Foreskin melanocyte (primary cell): ENCODE measurements at places on chromosomes 5 and 9.

DNA sequence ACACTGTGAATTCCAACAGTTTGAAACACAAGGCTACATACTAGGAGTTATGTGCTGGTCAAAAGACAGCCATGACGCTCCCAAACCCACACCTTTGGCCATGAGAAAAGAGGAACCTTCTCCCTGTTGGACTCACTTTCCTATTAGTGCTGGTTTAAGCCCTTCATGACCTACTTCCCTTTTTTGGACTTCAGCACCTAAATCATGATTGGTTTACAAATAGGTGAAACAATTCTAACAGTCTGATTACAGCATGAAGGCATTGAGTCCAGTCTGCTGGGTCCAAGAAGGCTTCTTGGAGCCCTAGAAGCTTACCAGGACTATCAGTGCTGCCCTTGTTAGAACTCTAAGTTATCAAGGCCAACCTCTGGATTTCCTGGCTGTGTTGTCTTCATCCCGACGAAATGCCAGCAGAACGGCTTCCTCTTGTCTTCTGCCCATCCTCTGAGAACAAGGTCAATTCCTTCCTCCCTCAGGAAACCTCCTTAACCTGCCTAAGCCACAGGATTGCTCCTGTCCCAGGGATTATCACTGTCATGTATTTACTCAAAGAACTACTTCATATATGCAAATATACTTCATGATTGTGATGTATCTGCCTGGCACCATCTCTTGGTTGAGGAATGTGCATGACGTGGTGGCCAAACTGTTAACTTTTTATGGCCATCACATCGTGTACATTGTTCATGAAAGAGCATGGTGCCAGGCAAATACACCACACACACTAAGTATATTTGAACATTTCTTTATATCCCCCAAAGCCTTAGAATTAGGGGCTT lies 83.6 kb downstream of the ANKH start:
- DNase-seq: no peak

DNA sequence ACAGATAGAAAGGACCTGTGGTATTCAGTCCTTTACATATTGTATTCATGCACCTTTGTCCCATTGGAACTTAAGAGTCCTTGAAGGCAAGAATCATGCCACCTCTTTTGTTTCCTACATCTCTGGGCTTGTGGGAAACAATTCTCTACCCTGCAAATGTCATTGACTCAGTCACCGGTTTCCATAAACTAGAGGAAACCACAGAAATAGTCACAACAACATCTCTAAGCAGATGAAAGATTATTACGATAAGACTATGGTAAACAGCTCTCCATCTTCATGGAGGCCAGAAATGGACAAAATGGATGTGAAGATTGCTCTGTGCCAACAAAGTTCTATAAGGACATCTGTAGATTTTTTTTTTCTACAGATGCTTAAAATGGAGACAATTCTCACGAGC lies 165.5 kb downstream of the PIK3R1 start:
- DNase-seq: no peak

GRCh38 chr5:73652391-73652790 lies 26.4 kb downstream of the ARHGEF28 start:
- DNase-seq: no peak

DNA sequence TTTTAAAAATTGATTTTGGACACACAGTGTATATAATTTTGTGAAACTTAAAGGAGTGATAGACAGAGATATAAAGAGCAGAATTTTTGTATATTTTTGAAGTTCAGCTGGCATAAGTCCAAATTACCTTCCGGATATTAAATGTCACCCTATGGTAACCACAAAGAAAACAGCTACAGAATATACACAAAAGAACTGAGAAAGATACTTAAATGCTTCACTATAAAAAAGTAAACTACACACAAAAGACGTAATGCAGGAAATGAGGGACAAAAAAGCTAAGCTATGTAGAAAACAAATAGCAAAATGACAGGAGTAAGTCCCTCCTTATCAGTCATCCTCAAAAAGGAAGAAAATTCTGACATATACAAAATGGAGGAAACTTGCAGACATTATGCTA lies 29.4 kb downstream of the HACD4 start:
- DNase-seq: no peak

DNA sequence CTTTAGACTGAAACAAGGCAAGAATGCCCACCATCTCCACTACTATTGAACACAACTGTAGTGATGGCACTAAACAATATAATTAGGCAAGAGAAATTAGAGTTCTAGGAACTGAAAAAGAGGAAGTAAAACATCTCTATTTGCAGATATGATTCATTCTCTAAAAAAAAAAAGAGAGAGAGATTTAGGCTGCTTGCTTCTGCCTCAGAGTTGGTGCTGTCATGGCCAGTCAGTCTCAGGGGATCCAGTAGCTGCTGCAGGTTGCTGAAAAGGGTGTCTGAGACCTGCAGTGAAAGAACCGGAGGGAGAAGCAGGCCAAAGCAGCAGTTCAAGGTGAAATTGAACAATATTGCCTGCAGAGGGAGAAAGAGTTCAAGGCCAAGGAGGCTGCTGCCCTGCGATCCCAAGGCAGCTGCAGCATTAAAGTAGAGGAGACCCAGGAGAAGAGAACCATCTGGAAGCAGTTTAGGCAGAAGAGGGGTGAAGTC lies 72.5 kb downstream of the AP3B1 start:
- no peak for DNase-seq

- DNase-seq: peak; percentile 84
Observed at GRCh38 chr9:2722715-2723114, 5.4 kb downstream of the KCNV2 start.

- DNase-seq: peak; percentile 3
Observed at GRCh38 chr9:76732341-76732958, 31.8 kb upstream of the PCA3 start.

DNA sequence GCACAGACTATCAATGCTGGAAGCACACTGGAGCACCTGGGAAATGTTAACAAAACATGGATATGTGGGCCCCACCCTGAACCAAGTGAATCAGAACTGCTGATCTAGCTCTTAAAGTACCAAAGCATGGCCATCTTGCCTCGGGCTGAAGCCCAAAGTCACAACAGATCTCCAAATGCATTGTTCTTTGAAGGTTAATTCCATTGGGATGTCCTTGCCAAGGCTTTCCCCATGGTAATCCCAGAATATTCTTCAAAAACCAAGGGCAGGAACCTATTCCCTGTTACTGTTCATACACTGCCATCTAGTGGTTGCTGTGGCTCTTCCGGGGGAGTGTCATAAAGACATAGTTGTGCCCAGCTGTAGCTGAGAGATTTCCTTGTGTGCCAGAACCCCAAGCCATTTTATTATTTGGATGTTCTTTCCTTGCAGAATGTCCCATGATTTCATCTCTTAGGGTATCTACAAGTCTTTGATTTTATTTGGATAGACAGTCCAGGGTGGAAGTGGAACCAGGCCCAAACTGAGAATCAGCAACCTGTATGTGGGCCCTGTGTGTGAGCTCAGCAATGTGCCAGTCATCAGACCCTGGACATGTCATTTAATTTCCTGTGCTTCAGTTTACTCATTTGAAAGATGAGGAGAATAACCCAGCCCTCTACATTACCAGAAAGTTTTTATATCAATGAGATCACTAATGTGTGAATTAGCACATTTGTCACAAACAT lies 290.0 kb downstream of the ACTL7B start:
- DNase-seq: peak; percentile 78

GRCh38 chr9:89402695-89403427 lies 84.6 kb downstream of the SECISBP2 start:
- DNase-seq: no peak

GRCh38 chr9:129575818-129576217 lies 45.1 kb downstream of the C9orf50 start:
- no peak for DNase-seq

- DNase-seq: no peak
Observed at GRCh38 chr9:71719562-71719961, 48.8 kb downstream of the CEMIP2 start.

DNA sequence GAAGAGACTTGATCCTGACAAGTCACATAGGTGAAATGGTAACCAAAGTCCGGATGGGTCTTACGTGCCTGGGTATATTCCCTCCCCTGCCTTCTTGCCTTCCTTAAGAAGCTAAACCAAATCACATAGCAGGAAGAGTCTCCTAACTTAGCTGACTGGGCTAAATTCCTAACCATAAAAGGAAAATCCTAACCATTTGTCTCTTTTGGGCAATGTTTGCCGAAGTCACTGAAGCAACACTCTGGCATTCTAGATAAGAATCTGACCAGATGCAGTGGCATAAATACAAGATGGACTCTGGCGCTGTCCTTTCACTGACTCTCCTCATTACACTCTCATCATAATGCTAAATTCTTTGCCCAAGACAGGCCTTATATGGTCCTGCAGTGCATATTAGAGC lies 625.5 kb upstream of the RORB start:
- no peak for DNase-seq
